Stimulated activated CD8-positive, alpha-beta memory T cell treated with anti-CD3 and anti-CD28 coated beads, Interleukin-15, amount 100 ng/mL, for 4 hours (primary cell): ENCODE measurements at places on chromosomes 4 and X.

- DNase-seq: no peak
Measured at GRCh38 chr4:159341522-159341921, 238.6 kb downstream of the RAPGEF2 start.

GRCh38 chr4:91031761-91032160, 904.6 kb downstream of the CCSER1 start:
- DNase-seq: no peak

- DNase-seq: no peak
Measured at GRCh38 chr4:110231869-110232268, 33.5 kb upstream of the ELOVL6 start.

DNA sequence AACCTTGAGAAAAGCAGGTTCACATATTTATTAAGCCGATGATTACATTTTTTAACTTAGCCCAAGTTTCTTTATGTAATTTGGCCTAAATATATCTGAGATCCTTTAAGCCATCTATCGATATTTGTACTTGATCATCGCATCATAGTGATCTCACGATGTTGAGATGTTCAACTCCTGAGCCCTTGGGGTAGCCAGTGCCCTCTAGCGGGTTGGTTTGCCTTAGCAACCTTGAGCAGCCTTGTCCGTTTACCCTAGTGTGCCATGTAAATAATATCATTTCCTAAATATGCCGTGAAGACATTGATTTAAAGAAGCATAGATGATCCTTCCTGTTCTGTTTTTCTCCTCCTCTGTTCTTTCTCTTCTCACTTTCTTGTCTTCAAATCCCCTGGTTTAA, 432.2 kb downstream of the RPA4 start:
- DNase-seq: no peak

DNA sequence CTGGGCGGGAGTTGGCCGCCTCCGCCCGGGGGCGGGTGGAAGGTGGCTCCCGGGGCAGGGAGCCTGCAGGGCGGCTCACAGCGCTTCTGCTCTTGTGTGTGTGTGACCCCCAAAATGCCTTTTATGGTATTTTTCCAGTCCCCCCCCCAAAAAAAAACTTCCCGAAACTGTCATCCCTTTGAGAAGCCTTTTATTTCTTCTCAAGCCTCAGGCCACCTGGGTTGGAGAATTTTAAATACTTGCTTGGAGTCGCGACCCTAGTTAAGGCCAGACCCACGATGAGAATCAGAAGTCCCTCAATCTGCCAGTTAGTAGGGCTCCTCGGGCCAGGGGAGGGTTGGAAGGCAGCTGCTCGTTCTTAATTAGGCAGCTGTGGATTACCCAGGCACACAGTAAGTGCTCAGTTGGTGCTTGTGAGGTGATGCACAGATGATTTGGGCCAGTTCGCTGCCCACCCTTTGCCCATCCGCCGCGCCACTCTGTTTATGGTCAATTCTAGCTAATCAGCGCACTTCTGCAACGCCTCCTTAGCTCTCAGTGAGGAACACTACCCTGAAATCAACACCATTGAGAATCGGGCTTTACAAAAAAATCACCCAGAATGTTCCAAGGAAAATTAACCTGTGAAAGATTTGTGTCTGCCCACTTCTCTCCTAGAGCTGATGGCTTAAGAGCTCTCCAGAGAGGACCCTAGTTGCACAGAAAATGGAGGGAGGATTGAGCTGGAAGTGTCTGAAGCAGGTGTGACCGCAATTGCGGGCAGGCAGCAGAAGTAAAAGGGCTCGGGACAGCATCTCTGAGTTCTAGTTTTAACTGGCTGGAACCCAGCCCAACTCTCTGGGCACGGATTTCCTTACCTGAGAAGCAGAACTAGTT, 648 bp upstream of the SCD5 start:
- DNase-seq: no peak

- DNase-seq: no peak
Measured at GRCh38 chr4:47075919-47076318, 44.6 kb downstream of the GABRB1 start.

DNA sequence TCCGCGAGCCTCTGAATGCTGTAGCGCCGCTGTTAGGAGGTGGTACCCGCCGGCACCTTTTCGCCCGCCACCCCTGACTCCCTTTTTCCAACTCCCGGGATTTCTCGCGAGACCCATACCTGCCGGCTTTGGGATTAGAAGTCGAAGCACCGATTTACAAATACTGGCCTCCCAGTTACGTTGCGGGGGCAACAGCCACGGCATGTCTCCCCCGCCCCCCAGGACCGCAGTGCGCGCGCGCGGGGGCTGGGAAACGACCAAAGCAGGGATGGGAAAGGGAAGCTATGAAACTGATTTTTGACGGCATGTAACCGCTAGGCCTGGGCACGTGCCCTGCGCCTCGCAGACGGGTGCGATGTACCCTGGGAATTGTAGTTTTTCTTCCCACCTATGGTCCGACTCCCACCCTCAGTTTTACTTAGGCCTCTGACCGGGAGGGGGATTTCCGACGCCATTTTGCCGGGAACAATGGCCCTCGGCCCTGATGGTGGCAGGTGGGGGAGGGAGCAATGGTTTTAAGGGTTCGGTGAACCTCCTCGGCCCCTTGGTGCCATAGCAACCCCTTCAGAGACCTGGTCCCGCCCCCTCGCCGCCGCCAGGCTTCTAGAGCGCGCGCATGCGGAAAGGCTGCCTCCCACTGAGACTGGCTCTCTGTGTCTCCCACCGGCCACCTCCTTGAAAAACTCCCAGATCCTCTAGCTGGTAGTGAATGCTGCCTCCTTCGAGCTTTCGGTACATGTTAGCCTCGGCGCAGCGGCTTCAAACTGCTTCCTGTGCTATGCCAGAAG, 772 bp upstream of the WNK3 start:
- peak; percentile 3 for DNase-seq

DNA sequence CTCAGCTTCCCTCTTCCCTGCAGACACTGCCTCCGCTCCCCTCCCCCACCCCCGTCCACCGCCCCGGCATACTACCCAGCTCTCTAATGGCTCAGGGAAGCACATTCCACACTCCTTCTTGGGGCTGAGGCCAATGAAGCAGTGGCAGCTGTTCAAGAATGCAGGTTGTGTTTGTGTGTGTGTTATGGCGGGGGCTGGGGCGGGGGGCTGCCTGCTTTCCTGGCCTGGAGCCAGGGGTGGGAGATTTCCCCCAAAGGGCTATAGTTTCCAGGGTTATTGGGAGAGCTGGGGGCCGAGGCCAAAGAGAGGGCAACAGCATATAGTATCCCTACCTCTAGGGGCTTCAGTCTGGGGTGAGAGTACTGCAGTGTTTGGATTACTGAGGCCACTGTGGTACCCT, 149.4 kb downstream of the EFNB1 start:
- no peak for DNase-seq

GRCh38 chr4:106587558-106587957, 219.0 kb upstream of the GIMD1 start:
- no peak for DNase-seq

DNA sequence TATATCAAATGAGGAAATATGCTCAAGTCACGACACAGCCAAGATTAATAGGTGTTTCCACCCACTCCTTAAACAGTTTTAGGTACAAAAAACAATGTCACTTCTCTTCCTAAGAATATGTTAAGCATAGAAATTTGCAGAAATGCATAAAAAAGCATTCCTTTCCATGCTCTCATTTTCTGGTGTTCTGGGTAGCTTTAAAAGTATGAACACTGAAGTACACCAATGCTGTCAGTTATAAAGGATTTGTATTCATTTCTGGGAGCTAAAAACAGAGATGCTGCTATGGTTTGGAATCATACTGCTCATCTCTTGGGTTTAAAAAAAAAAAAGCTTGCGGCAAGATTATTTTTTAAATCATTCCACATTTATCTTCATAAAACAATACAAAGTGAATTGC, 20.8 kb downstream of the SH3RF1 start:
- no peak for DNase-seq

DNA sequence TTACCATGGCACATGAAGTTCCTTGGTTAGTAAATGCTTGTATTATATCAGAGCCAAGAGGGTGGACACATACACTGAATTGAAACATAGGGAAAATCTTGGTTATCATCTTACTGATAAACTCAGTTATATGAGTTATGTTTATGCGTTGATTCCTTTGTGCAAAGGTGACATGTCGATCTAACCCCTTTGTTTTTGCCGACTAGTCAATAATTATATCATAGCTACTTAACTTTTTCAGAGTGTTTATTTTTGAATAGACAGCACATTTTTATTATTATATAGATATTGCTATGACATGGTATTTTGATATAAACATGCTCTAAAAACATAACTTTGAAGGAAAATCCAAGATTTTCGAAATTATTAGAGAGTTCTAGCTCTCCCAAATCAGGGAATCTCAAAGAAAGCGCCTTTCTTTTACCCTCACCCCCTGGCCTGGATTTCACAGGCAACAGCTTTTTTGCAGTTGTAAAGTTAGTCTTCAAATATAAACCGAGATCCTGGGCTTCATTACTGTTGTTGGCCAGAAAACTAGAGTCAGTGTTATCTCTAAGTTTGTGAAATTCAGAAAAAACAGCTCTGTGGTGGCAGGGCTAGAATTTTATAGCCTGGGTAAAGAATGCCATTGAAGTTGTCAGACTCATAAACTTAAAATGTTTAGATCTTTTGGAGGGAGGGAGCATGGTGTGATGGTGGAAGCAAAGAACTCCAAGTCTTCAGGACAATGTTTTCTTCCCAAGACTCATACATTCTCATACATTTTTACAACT, 45.8 kb upstream of the PITX2 start:
- DNase-seq: no peak
